Right renal pelvis (tissue), 4 donors: ENCODE measurements at places on chromosomes 1 and 21. TPM values are rescaled to one million over a fixed set of nuclear protein-coding genes. Genes with fewer than 3 reads are reported as not detected.

OLFM3 gene
- 28.3 TPM for polyA plus RNA-seq

IGSF9 gene
- 13.4 TPM for polyA plus RNA-seq

OPRD1 gene
- 0.31 TPM for polyA plus RNA-seq

DNA sequence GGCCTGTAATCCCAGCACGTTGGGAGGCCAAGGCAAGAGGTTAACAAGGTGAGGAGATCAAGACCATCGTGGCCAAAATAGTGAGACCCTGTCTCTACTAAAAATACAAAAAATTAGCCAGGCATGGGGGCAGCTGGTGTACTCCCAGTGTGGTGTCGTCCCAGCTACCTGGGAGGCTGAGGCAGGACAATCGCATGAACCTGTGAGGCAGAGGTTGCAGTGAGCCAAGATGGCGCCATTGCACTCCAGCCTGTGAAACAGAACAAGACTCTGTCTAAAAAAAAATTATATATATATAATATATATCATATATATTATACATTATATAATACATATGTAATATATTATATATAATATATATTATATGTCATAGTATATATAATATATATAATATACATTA, 249.2 kb upstream of the TPTE start:
- DNase-seq = no peak

GRCh38 chr1:150874455-150875196, 1.8 kb downstream of the ARNT start:
- no peak for DNase-seq

APCS gene
- polyA plus RNA-seq = not detected

DNA sequence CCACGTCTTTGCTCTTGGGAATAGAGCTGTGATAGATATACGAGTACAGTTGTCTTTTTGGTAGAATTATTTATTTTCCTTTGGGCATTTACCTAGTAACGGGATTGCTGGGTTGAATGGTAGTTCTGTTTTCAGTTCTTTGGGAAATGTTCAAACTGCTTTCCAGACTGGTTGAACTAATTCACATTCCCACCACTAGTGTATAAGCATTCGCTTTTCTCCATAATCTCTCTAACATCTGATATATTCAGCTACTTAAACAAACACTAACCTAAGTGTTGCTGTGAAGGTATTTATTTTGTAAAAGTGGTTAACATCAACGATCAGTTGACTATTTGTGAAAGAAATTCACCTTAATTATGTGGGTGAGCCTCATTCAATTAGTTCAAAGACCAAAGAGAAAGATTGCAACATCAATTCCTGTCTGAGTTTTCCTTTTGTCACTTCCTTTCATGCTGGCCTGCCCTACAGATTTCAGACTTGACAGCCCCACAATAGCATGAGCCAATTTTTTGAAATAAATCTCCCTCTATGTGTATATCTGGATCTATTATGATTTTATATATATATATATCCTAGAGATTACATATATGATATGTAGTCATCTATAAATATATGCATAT, 26.7 kb upstream of the DUSP10 start:
- no peak for DNase-seq

DNA sequence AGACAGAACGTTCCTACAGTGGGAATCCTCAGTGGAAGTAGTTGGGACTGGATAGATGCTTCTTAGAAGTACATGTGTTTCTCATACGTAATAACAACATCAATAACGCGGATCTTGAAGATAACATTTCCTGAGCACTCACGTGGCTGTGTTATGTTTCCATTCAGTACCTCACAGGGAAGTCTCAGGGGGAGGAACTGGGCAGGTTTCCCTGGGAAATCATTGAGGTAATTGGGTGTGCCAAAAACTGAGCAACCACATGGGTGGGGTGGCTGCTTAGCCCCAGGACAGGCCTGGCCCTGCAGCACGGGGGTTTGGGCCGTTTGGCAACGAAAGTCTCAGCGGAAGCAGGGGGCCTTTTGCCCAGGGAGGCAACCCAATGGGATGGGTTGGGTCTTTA, 133.8 kb downstream of the ZSCAN20 start:
- DNase-seq = no peak

- DNase-seq = no peak
Measured at GRCh38 chr1:169779970-169780369, 14.7 kb downstream of the METTL18 start.

DNA sequence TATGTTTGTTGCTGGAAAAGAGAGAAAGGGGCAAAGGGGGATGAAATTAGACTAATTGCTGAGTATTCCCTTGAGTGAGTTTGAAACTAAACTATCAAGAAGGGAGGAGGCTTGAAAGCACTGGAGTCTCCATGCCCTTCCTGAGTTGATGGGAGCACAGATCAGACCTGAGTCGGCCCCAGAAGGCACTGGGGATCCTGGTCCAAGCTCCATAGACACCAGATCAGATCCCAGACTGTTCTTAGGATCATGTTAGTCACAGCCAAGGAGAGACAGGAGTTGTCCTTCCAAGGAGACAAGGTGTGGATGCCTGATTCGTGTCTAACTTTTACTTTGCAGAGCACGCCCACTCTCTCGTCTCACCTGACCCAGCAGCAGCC, 152.3 kb downstream of the NR5A2 start:
- no peak for DNase-seq

DNA sequence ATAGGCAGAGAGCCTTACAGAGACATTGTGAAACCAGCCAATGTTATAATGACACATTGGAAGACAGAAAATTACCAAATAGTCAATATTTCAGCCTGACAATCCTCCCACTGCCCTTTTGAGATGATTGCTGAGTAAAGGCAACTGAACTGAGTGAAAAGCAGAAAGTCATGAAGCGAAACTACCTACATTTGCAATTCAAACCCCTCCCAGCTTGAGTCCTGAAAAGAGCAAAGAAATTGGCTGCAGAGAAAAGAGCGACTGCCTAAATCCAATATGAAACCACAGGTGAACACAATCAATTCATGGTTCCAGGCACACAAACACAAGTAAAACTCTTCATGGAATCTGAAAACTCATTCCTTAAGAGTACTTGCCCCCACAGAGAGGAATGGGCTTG, 143.4 kb upstream of the CHRM3 start:
- DNase-seq = no peak

DNA sequence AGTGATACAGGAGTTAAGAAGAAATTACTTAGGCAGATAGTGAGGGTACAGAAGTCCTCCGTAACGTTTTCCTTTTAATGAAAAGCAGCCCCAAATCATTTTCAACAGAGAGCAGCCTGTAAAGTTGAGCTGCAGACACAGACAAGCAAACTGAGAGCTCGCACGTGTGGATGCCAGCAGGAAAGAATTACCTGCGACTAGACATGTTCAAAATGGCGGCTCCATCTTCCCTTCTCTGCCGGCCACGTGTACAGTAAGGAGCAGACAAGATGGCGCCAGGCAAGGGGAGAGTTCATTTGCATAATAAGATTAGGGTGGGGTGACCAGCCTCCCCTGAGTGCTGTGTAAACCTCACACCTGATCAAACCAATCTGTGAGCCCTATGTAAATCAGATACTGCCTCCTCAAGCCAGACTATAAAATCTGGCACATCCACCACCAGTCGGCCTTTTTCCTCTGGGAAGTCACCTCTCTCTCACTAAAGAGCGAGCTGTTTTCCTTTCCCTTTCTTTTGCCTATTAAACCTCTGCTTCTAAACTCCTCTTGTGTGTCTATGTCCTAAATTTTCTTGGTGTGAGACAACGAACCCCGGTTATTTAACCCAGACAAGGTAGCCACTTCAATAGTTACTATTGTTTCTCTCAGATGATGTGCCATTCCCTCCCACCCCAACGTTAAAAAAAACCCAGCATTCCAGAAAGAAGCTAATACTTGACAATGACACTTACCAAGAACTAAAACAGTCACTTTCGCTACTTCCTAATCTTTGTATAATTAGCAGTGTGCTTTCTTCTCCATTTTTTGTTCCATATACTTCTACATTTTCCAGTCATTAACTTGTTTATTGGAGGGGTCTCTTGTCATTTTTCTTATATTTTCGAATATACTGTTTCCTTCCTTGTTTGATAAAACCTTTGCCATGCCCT, 27.4 kb downstream of the DUSP10 start:
- no peak for DNase-seq

SELENBP1 gene
- polyA plus RNA-seq = 53.3 TPM

- DNase-seq = no peak
Measured at GRCh38 chr21:27134516-27134915, 167.6 kb upstream of the ADAMTS5 start.

CCT8 gene
- 265 TPM for polyA plus RNA-seq

GRCh38 chr1:28127617-28128257, 39.3 kb upstream of the EYA3 start:
- DNase-seq = no peak

CCDC190 gene
- not detected for polyA plus RNA-seq

PLPP3 gene
- 154 TPM for polyA plus RNA-seq

- no peak for DNase-seq
Measured at GRCh38 chr1:38308780-38309179, 262.2 kb upstream of the POU3F1 start.

GRCh38 chr1:64581843-64582185, 111.9 kb downstream of the CACHD1 start:
- DNase-seq = no peak

DNA sequence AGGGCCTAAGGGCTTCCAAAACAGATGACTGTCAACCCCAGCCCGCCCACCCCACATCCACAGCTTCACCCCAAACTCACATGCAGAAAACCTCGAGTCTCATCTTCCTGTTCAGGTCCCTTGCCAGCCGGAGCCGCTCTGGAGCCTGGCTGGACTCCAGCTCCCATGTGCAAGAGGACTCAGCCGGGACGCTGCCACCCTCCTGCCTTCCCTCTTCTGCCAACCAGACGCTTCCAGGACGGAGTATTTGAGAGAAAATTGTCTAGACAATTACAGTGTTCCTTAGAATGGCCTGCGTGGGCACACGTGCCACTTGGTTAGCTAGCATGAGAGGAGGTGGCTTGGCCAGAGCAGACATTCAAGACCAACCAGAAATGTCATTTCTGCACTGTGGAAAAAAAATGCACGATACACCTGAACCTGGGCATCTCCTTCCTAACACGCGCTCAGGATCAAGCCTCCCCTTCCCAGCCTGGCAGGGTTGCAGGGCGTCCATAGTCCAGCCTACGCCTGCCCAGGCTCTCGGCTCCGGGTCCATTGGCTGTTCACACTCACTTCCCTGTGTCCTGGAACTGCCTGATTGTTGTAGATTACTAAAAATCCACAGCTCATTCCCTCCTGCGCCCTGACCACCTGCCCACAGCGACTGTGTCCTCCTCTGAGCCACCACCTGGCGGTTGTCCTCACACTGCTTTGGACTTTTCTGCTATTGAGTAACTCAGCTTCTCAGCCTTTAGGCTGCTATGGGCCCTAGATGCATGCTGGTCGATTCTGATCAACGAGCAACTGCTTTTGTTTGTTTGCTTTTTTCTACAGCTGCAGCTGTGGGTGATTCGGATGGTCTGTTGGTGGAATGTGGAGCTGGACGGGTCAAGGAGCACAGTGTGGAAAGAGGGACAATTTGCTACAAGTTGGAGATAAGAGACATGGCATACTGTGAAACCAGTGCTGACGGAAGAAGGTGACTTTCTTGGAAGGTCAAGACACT, at the start of gene CLDN14:
Gene CLDN14, minus strand, starts transcription at position 708 of the 988 bp plus-strand sequence. CDS start 18,427 bp downstream, outside the sequence.
- no peak for DNase-seq

DNA sequence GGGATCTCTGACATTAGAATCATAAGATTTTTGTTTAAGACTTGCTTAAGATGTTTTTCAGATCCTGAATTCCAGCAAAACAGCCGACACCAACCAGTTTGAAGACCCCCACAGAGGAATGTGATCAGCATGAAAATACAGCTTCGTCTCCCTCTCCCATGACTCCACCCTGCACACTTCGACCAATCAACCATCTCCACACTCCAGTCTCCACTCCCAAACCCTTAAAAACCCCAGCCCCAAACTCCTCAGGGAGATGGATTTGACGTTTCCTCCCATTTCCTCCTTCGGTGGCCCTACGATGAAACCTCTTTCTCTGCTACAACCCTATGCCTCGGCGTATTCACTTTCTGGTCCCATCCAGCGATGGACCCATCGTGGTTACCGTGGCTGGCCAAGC, 30.1 kb upstream of the KIF26B start:
- DNase-seq = no peak

DNA sequence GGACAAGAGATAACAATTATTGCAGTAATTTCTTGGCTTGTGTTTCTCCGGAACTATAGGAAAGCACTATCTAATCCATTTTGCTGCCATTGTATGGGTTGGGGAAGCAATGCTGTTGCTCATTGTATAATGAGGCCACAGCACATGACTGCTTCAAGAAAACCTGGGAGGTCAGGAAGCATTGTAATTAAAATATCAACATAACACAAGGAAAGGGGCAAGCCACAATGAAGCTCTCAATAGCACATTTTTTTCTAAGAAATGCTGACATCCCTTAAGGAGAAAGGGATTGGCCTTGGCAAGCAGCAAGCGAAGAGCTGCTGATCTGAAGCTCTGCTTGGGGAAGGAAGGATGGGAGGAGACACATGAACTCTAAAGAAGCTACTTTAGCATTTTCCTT, 44.0 kb downstream of the PLPP3 start:
- DNase-seq = no peak

OVAAL gene
- not detected for polyA plus RNA-seq

DNA sequence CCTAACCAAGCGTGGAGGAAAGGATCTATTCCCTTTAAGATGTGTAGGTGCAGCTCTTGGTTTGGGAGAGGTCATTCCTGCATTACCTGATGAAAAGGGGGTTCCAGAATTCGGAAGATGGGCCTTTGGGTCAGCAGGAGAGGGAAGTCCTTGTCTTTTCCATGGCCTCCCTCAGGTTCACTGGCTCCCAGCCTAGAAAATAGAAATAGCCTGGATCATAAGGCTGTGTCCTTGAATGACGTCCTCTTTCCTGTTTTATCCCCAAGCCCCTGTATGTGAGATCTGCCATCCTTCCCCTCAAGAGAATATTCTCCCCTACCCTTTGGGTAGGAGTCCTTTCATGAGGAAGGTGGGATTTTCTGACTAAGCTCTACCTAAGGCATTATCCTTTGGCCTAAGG, 14.5 kb upstream of the RPS8 start:
- no peak for DNase-seq

DNA sequence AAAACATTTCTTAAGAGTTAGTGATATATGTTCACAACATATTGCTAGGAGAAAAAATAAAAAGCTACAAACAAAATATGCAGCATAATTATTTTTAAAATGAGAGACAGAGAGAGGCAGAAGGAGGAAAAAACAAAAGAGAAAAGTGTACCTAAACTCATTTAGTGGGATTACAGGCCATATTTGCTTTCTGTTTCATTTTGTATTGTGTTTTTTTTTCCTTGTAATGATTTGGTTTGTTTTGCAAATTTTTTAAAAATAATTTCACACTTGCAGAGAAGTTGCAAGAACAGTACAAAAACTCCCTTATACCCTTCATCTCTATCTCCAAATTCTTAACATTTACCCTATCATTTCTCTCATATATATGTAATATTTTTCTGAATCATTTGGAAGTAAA, 65.0 kb downstream of the LBR start:
- DNase-seq = no peak

RIIAD1 gene
- not detected for polyA plus RNA-seq

- no peak for DNase-seq
Measured at GRCh38 chr1:16125088-16125470, 30.8 kb downstream of the EPHA2 start.

ETNK2 gene
- polyA plus RNA-seq = 33.7 TPM

UTP25 gene
- polyA plus RNA-seq = 9.5 TPM
